ENCODE measurements at places on chromosomes 6 and 20. TPM values are rescaled to one million over a fixed set of nuclear protein-coding genes. Genes with fewer than 3 reads are reported as not detected.

Gene PDE7B
- 0.61 TPM for total RNA-seq

Gene CBFA2T2
- total RNA-seq: 5.6 TPM

Gene SLC16A10
- total RNA-seq: 0.78 TPM

Gene C20orf202
- not detected for total RNA-seq

Gene TRIM15
- 0.03 TPM for total RNA-seq

Gene GPX5
- not detected for total RNA-seq

Gene PKHD1
- not detected for total RNA-seq

Gene CTAGE9
- not detected for total RNA-seq

Gene SIM1
- total RNA-seq: not detected

Gene SLC22A23
- total RNA-seq: 8.2 TPM

Gene REM1
- total RNA-seq: 0.90 TPM

Gene MYBL2
- 77.2 TPM for total RNA-seq

Gene SOD2
- 192 TPM for total RNA-seq

Gene BEND6
- total RNA-seq: 1.1 TPM

Gene L3MBTL1
- total RNA-seq: 1.7 TPM

Gene RTN4IP1
- total RNA-seq: 9.8 TPM

Gene EYS
- total RNA-seq: 0.11 TPM

Gene F13A1
- total RNA-seq: not detected

Gene SLC26A8
- total RNA-seq: 0.07 TPM

Gene PRL
- total RNA-seq: not detected

Gene BMP2
- 0.24 TPM for total RNA-seq

Gene LY86
- not detected for total RNA-seq

Gene NKX2-2
- not detected for total RNA-seq

Gene SLC17A1
- total RNA-seq: not detected

Gene FGD2
- not detected for total RNA-seq

Gene ECT2L
- not detected for total RNA-seq

Gene RAD21L1
- total RNA-seq: not detected

Gene PSORS1C2
- not detected for total RNA-seq

Gene RNF217
- total RNA-seq: 7.3 TPM

Gene CLPSL1
- not detected for total RNA-seq

Gene NFKBIE
- 5.7 TPM for total RNA-seq

Gene AGPAT4
- total RNA-seq: 5.4 TPM

Gene NHSL1
- total RNA-seq: 2.6 TPM

Gene RHAG
- total RNA-seq: not detected

Gene LY6G6C
- 0.09 TPM for total RNA-seq

Gene PLAGL2
- 18.0 TPM for total RNA-seq

Gene FUT9
- not detected for total RNA-seq

Gene PNPLA1
- not detected for total RNA-seq

Gene RRAGD
- 3.7 TPM for total RNA-seq

Gene ERVFRD-1
- not detected for total RNA-seq

Gene COL21A1
- total RNA-seq: 0.84 TPM

Gene SPAG4
- total RNA-seq: 6.1 TPM

Gene TRAPPC3L
- total RNA-seq: not detected

Gene GSTA3
- not detected for total RNA-seq

Data from A549 treated with AZD2906 at 1 μM for 4 hours (cell line).